ENCODE measurements at places on chromosomes 6 and 20. TPM values are rescaled to one million over a fixed set of nuclear protein-coding genes. Genes with fewer than 3 reads are reported as not detected.

BTNL2 gene
- total RNA-seq = not detected

CALHM4 gene
- not detected for total RNA-seq

PHF3 gene
- total RNA-seq = 99.1 TPM

ZKSCAN3 gene
- 7.3 TPM for total RNA-seq

PSORS1C1 gene
- not detected for total RNA-seq

ANGPT4 gene
- total RNA-seq = not detected

ILRUN gene
- total RNA-seq = 21.2 TPM

ATP6V1G2 gene
- total RNA-seq = 54.6 TPM

HEY2 gene
- total RNA-seq = 1.2 TPM

TRDN gene
- total RNA-seq = under 0.01 TPM

ABCF1 gene
- total RNA-seq = 18.8 TPM

LY6G6F gene
- not detected for total RNA-seq

COL19A1 gene
- 3.7 TPM for total RNA-seq
